ENCODE measurements at places on chromosomes 12 and 14. TPM values are rescaled to one million over a fixed set of nuclear protein-coding genes. Genes with fewer than 3 reads are reported as not detected.

The TTC9 gene
- total RNA-seq, result 20.9 TPM

The VWF gene
- total RNA-seq, result 15.0 TPM

The RILPL2 gene
- total RNA-seq, result 0.74 TPM

The CLEC6A gene
- total RNA-seq, result not detected

The CD69 gene
- 0.25 TPM for total RNA-seq
